ENCODE measurements at places on chromosomes 3 and 15.

DNA sequence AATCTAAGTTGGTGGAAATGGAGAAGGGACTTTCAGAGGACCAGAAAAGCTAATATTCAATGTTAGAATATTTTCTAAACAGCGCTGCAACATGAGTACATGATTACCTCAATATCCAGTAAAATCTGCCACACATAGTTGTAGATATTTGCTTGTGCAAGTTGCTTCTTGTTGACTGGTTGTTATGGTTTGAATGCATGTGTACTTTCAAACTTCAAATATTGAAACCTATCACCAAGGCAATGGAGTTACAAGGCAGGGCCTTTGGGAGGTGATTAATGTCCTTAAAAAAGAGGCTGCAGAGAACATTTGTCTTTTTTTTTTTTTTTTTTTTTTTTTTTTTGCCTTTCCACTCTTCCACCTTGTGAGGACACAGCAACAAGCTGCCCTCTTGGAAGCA lies 49.9 kb downstream of the TMCO5A start:
- DNase-seq = no peak

GRCh38 chr3:161559177-161559998 lies 62.8 kb downstream of the OTOL1 start:
- DNase-seq = no peak

- DNase-seq = no peak
These were observed 26.3 kb upstream of the CCDC39 start for GRCh38 chr3:180705619-180706018.

DNA sequence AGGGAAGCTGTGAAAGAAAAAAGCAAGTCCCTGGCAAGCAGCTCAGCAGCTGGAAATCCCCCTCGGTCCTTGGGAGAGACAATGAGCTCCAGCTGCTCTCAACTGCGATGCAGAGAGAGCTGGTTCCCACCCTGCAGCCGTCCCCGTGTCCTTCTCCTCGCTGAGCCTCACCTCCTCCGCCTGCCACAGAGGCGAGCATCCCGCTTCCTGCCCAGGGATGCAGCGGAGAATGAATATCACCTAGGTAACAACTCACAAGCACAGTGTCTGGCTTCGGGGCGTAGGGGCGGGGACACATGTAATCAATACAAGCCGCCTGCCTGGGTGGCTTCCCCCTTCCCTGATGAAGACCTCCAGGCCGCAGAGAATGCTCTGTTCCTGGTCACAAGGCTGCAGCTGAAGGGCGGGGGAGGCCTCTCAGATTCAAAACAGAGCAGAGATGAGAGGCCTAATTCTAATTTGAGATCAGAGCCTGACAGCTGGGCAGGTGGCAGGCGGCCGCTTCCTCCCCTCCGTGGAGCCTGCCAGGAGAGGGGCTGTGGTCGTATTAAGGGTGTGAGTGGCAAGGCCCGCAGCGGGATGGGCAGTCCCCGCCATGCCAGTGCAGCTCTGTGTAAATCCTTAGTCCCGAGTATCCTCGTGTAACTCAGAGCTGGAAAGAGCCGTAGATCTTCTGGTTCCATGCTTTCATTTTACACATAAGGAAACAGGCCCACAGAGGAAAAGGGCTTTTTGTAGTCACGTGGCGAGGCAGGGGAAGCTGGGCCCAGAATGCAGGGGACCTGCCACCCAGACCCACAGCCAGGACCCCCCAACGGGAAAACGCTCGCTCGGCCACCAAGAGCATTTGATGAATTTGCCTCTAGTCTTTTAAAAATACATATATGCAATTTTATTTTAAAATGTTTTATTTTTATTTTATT lies 24.3 kb downstream of the ZDHHC19 start:
- DNase-seq = no peak
